Retinal pigment epithelial cell (primary cell): ENCODE measurements at places on chromosomes 4 and X.

GRCh38 chr4:35238793-35239192 is 1005.5 kb downstream of the ARAP2 start:
- DNase-seq = no peak

DNA sequence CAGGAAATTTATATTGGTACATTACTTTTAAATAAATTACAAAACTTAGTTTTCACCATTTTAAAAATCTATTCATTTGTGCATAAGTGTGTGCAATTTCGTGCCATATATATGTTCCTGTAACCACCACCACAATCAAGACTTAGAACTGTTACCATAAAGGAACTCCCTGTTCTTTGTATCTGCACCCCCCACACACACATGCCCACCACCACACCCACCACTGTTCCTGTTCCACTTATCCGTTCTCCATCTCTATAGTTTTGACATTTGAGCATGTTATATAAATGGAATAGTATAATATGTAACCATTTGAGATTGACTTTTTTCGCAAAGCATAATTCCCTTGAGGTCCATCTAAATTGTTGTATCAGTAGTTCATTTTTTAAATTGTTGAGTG is 73.7 kb downstream of the TAF1 start:
- no peak for DNase-seq

DNA sequence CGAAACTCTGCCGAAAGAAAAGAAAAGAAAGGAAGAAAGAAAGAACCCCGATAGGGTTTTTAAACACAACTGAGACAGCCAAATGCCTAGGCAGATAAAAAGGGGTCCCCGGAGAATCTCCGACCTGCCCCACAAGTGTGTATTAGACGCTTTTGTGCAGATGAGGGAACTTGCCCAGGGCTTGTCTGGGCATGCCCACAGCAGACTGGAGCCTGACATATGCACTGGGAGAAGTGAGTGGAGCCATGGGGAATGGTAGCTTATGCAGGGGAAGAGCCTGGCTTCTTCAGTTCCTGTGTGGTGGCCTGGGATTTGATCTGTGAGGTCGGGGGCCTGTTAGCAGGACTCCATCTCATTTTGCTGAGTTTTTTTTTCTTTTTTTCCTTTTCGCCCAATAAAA is 199.0 kb downstream of the GPC3 start:
- no peak for DNase-seq

GRCh38 chr4:158015241-158015640 is 157.6 kb downstream of the GASK1B start:
- no peak for DNase-seq

GRCh38 chr4:163415668-163416067 is 57.9 kb downstream of the TKTL2 start:
- DNase-seq = no peak

GRCh38 chr4:76388160-76388908 is 32.6 kb downstream of the CCDC158 start:
- DNase-seq = no peak

GRCh38 chr4:26860922-26861433 is 337 bp downstream of the STIM2 start:
- no peak for DNase-seq

DNA sequence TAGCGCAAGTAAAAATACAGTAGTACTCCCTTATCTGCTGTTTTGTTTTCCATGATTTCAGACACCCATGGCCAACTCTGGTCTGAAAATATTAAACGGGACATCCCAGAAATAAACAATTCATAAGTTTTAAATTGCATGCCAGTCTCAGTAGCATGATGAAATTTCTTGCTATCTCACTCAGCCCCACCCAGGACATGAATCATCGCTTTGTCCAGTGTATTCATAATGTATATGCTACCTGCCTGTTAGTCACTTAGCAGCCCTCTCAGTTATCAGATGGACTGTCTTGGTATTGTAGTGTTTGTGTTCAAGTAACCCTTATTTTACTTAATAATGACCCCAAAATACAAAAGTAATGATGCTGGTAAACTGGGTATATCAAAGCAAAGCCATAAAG is 158.2 kb upstream of the DDIT4L start:
- DNase-seq = no peak

DNA sequence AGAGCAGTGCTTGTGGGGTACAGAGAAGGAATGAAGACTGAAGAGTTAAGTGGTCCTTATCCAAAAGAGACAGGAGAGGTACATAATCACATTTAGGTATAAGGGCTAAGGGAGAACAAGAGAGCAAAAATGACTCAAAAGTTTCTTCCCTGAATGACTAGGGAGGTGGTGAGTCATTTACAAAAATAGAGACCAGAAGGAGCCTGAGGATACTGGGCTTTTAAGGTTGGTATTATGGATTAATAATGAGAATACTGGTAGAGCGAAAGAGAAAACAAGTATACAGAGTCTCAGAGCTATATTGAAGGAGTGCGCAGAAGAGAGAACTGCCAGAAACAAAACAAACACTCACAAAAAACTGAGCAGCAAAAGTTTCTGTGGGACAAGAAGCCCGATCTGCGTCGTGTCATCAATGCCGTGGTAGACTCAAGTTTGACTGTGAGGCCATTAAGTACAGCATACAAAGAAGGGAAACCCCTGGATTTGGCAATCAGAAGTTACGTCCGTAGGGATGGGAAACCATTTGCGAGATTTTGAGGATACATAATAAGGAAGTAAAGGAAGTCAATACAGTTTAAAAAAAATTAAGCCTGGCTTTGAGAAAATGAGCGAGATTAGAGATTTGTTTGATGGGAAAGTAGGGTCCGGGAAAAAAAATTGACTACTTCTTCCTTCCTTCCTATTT is 129.1 kb upstream of the STIM2 start:
- no peak for DNase-seq

DNA sequence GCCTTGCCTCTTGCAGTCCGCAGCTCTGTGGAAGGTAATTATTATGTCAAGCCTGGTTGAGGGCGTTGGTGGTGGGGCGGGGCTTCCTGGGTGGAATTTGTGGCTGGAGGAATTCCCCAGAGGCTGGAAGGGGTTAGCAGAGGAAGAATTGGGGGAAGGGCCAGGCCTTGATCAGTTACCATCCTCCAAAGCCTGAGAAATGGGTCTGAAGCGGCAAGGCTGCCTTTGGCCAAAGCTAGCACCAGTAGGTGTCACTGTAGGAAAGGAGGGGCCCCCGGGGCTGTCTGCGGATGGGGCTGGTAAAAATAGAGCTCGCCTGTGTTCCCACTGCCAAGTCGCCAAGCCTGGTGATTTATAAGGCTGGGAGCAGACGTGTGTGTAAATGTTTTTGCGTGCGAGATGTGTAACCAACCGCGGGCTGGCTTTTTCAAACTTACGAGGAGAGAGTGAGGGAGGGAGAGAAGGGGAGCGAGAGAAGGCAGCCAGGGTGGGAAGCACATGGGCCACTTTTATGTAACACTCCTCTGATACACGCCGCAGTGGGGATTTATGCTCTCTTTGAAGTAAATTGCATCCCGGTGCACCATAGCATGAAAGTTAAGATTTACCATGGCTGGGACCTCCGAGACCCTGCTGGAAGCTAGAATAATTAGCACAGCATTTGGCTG is 367.0 kb downstream of the BCOR start:
- DNase-seq = peak; percentile 45

DNA sequence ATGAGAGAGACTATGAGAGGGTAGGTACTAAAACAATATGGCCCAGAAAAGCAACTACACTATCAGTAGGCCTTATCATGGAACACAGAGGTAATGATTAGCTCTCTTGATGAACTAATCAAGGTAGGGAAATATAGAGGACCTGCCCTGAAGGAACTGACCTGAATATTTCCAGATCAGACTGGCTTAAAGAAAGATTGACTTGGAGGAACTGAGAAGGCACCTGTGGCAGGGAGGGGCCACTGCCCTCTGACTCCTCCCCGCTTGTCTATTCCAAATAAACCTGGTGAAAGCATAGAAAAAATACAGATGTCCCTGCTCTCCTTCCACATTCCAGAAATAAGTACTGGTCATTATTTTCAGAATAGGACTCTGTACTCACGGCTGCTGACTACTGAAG is 5.5 kb downstream of the RPS6KA6 start:
- no peak for DNase-seq

DNA sequence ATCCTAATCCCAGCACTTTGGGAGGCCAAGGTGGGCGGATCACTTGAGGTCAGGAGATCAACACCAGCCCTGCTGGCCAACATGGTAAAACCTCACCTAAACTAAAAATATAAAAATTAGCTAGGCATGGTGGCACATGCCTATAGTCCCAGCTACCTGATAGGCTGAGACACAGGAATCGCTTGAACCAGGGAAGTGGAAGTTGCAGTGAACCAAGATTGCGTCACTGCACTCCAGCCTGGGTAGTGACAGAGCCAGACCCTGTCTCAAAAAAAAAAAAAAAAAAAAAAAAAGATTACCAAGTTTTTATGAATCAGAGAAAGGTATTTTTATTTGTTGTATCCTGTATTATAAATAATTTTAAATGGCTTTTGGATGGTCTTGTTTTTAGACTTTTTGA is 15.1 kb downstream of the TRAPPC11 start:
- no peak for DNase-seq
